ENCODE measurements at places on chromosomes 12 and 14.
A peak's percentile ranks its signal among the peaks of the same experiment; 100 is the strongest.

GRCh38 chr14:74963705-74964271, 8.4 kb upstream of the PGF start:
- no peak for DNase-seq

DNA sequence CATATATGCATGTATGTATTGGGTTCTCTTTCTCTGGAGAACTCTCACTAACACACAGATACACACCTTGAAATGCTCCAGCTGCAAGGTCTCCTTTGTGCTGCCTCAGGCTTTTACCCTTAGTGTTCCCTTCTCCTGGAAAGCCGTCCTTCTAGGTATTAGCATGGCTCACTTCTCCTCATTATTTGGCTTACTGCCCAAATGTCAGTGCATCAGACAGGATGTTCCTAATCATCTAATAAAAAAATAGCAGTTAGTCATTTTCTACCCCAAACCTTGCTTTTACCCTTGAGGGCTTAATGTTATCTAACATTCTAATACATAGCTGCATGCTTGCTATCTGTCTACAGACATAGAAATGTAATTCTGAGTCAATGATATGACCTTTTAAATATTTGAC, 109.0 kb upstream of the SLC16A7 start:
- no peak for DNase-seq

GRCh38 chr12:76346798-76347420, 1.3 kb downstream of the BBS10 start:
- peak; percentile 8 for DNase-seq

DNA sequence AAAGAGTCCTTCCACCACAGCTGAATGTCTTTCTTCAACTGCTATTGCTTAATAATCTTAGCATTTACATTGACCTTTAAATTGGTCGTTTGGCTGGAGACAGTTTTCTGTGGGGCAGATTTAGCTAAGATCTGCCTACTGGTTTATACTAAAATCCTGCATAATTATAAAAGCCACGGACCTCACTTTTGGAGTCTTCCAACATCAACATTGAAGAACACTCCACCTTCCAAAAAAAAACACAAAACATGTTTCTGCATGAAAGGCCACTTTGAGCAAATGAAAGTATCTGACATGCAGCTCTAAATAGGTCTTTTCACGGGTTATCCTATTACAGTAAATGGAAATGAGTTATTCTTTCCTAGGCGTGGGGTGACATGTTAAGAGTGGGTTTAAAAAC, 57.0 kb upstream of the KRR1 start:
- no peak for DNase-seq

DNA sequence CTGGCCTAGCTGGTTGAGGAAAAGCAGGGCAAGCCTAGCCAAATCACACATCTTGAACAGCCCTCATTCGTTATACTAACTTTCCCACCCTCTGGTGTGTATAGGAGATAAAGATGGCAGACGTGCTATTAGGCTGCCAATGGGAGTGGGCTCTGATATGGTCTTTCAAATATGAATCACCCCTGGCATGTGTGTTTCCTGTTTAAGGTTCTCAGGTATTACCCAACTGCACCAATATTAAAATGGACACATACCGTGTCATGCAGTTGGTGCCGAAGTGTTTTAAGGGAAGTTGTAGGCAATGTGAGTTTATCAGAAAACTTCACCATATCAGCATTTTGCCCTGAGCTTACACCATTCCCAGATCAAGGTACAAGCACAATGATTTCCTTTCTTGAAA, 33.4 kb downstream of the CHST11 start:
- no peak for DNase-seq

GRCh38 chr12:111222523-111222922, 146.4 kb downstream of the PHETA1 start:
- no peak for DNase-seq

GRCh38 chr14:64779472-64779871, 75.2 kb downstream of the PLEKHG3 start:
- no peak for DNase-seq

DNA sequence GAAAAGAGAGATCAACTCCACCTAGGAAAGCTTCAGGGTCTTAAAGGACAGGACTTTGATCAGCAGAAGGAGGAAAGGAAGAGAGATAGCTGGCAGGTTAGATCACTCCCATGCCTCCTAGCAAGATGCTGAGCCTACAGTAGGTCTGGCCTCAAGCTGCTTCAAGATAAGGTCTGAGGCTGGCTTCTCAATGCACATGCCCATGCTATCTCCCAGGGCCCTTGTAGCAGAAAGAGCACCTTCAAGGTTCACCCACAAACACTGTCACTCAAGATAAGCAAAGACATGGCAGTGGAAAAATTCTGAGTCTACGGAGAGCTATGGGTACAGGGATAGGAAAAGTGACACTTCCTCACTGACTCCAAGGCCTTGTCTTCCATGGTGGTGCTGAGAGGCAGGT, 14.3 kb downstream of the REM2 start:
- DNase-seq: no peak

GRCh38 chr14:76181546-76181945, 29.8 kb downstream of the GPATCH2L start:
- DNase-seq: no peak

DNA sequence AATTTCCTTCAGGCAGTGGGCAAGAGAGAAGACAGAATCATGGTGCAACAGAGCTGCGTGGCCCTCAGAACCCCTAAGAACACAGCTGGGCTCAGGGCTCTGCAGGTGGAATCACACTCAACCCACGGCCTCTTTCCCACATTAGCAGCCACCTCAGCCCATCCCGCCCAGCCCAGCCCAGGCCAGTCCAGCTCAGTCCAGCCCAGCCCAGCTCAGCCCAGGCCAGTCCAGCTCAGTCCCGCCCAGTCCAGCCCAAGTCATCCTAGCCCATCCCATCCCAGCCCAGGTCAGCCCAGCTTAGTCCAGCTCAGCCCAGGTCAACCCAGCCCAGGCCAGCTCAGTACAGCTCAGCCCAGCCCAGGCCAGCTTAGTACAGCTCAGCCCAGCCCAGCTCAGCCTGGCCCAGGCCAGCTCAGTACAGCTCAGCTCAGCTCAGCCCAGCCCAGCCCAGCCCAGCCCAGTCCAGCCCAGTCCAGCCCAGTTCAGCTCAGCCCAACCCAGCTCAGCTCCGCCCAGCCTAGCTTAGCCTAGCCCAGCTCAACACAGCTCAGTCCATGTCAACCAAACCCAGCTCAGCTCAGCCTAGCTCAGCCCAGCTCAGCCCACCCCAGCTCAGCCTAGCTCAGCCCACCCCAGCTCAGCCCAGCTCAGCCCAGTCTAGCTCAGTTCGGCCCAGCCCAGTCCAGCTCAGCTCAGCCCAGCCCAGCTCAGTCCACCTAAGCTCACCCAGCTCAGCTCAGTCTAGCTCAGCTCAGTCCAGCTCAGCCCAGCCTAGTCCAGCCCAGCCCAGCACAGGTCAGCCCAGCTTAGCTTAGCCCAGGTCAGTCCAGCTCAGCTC, 183.1 kb downstream of the TMEM121 start:
- DNase-seq: no peak

GRCh38 chr12:3456809-3457208, 34.2 kb upstream of the PRMT8 start:
- no peak for DNase-seq

DNA sequence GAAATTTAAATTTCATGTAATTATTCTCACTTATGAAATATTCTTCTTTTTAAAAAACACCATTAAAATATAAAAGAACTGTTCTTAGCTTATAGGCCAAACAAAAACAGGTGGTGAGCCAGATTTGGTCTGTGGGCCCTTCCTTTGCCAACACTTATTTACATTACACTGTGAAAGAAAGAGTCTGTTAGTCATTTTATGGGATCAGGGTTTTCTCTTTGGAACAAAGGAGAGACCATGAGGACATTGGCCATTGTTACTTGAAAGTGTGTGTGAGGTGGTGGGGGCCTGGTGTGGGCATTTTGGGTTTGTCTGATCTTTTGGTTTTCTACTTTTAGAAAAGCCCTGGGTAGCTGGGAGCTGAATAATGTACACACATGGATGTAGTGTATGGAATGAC, 62.7 kb downstream of the TTC6 start:
- no peak for DNase-seq

DNA sequence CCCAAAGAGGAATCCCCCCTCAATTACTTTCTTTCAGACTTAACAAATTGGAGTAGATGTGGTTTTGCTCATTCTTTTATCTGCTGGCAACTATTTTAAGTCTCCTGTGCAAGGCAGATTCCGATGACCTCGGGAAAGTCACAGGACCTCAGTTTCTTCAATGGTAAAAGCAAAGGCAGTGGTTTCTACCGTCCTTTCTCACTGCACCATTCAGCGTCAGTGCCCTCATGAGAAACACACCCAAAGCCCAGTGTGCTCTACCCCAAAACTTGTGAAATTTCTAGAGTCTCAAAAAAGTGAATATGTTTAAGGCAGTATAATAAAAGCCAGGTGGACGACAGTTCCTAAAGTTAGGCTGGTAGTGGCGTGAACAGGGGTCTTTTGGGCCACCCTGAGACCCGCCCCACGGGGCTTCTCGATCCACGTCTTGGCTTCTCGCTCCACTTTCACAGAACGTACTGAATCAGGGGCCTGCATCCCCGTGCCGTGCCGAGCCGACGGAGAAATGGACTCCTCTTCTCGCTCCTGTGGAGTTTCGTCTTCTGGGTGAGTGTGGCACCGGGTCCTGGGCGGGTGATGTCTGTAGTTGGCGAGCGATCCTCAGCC, 1.3 kb upstream of the ARHGAP5 start:
- DNase-seq: no peak

DNA sequence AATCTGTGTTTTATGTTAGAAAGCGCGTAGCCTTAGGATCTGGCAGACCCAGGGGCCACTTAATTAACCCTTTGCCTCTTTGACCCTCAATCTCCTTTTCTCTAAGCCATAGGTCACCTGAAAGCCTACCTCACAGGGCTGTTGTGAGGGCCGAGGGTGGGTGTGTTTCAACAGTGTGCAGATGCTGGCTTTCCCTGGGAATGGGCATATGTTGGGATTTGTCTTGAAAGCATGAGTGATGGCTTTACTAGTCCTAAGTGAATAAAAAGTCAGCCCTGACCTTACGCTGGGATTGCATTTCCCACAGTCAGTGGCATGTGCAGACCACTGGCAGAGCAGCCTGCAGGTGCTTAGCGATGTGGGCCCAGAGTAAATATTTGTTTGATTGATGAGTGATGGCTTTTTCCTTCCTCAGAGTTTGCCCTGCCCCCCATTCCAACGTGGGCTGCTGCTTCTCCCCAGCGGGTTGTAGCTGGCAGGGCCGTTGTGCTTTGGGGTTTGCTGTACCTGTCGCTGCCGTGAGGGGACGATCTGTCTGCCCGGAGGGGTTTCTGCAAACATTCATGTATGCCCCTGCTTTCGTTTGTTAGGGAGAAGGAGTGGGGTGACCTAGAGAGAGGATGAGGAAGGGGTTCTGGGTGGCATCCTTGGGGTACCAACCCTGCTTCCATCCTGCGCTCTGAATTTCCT, 31.5 kb downstream of the MEG3 start:
- no peak for DNase-seq

- DNase-seq: no peak
Observed at GRCh38 chr14:49940808-49941421, 48.0 kb downstream of the ARF6 start.

DNA sequence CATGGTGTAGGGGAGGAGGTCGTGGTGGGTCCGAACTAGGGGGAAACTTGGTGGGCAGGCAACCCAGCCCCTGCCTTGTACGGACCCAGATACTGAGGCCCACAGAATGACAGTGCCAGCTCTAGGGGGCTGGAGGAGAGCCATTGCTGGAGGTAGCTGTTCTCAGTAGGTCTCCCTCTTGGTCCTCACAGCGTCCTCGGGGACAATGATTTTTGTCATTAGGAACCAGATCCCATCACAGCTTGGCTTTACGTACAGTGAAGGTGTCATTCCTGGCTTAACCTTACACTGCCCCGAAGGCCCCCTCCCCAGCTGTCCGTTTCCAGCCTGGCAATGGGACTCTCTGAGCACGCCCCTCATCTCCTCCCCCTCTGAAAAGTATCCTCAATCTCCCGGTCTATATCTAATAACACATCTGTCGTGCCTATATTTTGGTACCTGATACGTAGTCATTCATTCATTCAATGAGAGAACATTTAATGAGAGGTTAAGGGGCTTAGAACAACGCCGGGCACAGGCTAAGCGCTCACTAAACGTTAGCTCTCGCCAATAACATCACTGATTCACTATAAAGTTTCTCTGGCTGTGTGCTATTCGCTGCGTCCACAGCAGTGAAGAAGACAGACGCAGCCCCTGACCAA, 597 bp upstream of the DYNC1H1 start:
- no peak for DNase-seq

- DNase-seq: no peak
Observed at GRCh38 chr12:64077922-64078321, 144.2 kb downstream of the KICS2 start.

GRCh38 chr14:94655169-94655710, 43.0 kb downstream of the SERPINA3 start:
- DNase-seq: no peak

Data from stimulated activated naive CD4-positive, alpha-beta T cell treated with Interleukin-2 at 50 U/mL for 16 hours (primary cell).